ENCODE measurements at places on chromosomes 7 and 10.

GRCh38 chr10:36802490-36803153 lies 322.8 kb upstream of the ANKRD30A start:
- DNase-seq, result peak; percentile 89

DNA sequence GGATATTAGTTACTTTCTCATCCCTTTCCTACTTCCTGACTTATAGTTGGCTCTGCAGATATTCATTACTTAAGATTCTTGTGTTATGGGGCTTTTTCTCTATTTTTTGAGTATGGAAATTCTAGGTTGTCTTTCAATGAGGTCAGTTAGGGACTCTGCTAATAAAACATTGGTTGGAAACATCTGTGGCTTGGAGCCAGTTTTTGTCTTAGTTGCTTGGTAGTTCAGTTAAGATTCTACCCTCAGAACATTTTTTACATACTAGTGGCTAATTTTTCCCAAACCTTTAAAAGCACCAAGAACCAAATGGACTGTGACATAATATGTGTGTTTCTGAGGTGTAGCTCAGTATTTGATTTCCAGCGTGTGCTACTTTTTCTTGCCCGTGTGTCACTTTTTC lies 305.6 kb upstream of the FZD1 start:
- DNase-seq, result no peak

DNA sequence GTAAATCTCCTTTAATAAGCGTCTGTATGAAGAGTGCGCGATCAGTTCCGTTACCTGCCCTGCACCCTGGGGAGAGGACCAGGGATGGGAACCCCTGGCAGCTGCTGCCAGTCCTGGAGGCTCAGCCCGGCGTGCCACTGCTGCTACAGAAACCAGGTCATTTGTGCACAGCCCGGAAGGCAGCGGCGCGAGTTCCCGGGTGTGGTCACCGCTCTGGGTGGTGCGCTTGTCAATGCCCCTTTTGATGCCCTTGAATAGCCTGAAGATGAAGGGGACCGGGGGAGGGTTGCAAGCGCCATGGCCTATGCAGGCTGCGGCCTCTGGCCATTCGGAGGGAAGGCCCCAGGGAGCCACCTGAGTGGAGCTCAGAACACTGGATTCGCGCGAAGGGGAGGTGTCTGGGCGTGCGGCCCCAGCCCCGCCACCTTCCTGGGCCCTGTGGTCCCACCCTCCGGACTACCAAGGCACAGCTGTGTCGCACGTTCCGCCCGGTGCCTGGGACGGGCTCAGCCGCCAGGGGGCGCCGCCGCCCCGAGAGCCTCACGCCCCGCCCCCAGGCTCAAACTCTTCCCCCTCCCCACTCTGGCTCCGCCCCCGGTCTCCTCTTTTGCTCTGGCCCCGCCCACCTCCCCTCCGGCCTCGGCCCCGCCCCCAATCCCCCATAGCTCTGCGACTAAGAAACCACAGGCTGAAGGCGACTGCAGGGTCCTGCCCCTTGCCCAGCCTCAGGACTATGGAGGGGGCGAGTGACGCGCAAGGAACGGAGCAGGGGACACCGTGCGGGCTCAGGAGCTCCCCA lies 16.5 kb downstream of the AP5Z1 start:
- peak; percentile 88 for DNase-seq

GRCh38 chr10:110368002-110368401 lies 63.3 kb upstream of the SMNDC1 start:
- DNase-seq, result no peak

GRCh38 chr10:18229826-18230225 lies 89.6 kb downstream of the CACNB2 start:
- no peak for DNase-seq

DNA sequence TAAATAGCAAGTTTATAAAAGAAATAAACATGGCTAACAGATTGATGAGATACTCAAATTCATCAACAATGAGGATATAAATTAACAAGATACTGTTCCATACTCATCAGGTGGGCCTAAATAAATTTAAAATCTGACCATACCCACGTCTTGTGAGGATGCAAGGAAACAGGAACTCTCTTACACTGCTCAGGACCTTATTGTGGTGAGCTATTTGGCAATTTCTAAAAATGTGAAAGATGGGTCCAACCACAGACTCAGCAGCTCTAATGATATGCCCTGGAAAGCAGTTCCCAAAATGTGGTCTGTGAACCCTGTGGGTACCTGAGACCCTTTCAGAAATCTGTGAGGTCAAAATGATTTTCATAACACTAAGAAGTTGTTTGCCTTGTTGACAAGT lies 21.5 kb downstream of the RPP38 start:
- DNase-seq, result no peak

GRCh38 chr7:116785843-116786242 lies 76.5 kb upstream of the CAPZA2 start:
- no peak for DNase-seq

GRCh38 chr10:93280121-93280698 lies 201.9 kb downstream of the MYOF start:
- peak; percentile 9 for DNase-seq

DNA sequence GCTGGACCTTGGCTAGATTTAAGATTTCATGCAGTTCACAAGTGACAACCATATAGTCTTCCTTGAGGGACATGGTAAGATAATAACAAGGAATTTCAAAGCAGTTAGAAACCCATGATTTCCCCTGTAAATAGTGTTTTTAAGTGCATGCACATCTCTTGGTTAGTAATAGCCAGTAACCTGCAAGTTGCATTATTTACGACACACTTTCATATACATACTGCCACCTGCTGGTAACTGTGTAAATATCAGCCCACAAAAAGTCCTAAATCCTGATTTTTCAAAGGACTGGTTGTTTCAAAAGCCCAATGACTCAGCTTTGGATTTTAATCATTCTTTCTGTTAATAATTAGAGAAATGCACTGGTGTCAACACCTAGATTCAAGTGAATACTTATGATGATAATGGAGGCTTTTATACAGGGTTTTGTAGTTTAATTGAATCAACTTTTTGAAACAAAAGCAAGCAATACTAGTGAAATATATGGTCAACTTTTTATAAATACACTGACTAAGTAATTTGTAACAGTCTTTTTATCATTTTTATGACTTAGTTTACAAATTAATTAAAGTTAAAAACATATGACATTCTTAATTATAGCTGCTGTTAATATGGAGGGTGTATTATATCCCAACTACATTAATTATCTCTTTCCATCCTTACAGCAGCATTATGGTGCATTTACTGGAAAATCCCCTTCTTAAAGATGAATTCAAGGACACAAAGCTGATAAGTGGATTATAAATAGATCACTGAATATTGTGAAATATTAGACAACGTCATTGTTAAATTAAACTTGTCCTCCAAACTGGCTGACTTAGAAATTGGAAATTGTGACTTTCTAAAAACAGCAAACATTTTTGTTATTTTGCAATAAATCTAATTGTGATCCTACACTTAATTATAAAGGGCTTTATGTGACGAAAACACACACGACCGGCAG lies 367.7 kb upstream of the SEMA3D start:
- peak; percentile 80 for DNase-seq

- DNase-seq, result peak; percentile 58
These were observed 1.5 kb upstream of the FAM53B start for GRCh38 chr10:124745673-124746072.

DNA sequence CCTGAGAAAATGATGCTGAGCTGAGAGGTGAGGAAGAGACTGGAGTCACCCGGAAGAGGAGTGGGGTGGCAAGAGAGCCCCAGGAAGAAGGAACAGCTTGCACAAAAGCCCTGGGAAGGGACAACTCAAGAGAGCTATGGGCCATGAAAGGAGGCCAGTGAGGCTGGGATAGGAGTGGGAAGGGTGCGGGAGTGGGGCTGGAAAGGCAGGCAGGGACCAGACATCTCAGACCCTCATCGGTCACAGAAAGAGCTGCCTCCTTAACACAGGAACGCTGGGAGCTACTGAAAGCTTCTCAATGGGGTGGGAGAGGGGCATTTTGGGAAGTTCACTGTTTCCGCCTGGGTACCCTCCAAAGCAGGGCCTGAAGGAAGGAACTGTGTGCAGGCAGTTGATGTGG lies 122.0 kb upstream of the UNC5B start:
- no peak for DNase-seq

GRCh38 chr10:7117806-7118674 lies 292.8 kb downstream of the SFMBT2 start:
- DNase-seq, result peak; percentile 24

Measured in brain (organoid and tissue), 16 donors.